ENCODE measurements at places on chromosomes 7 and 10.

DNA sequence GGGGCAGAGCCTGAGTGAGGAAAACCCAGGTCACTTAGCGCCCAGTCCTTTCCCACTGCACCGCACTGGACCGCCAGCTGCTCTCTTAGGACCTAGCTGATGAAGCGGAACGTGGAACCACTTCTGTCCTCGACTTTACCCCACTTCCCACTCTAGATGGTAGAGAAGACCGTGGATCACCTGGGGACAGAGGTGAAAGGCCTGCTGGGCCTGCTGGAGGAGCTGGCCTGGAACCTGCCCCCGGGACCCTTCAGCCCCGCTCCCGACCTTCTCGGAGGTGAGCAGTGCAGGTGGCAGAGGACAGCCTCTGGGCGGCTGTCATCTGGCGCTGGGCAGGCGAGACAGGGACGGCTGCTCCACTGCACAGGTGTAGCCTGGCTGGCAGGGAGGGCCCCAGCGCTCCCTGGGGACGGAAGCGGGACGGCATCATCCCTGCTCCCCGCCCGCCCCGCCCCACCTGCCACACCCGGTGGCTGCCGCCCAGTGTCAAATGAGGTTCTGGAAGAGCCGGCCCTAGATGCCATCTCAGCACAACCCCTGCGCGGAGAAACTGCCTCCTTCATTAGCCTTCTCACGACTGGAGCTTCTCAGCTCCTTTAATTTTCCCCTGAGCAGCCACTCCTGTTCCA is 11.7 kb downstream of the PLAC9 start:
- DNase-seq = peak; percentile 80

DNA sequence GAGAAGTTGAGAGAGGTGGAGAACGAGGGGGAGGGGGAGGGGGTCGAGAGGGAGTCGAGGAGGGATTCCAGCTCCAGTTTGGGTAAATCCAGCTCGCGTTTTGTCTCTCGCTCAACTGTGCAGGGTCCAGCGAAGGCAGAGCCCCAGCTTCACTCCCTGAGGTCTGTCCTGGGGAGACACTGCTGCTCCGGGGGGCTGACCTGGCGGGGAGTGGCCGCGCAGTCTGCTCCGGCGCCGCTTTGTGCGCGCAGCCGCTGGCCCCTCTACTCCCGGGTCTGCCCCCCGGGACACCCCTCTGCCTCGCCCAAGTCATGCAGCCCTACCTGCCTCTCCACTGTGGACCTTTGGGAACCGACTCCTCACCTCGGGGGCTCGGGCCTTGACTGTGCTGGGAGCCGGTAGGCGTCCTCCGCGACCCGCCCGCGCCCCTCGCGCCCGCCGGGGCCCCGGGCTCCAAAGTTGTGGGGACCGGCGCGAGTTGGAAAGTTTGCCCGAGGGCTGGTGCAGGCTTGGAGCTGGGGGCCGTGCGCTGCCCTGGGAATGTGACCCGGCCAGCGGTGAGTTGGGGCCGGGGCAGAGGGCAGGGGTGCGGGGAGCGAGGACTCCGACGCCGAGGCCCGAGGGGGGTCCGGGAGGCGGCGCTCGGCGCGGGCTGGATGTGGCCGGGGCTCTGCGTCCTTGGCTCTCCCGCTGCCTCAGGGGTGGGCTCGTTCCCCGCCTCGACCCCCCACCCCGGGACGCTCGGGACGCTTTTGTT is at the start of gene TET1:
Gene TET1, plus strand, starts transcription at position 152 of the 757 bp plus-strand sequence. CDS start 12,002 bp downstream, outside the sequence.
- peak; percentile 50 for DNase-seq

- DNase-seq = no peak
These were observed 187.9 kb upstream of the MALRD1 start for GRCh38 chr10:18860631-18861240.

- peak; percentile 52 for DNase-seq
These were observed 2.9 kb upstream of the PALD1 start for GRCh38 chr10:70475661-70476060.

DNA sequence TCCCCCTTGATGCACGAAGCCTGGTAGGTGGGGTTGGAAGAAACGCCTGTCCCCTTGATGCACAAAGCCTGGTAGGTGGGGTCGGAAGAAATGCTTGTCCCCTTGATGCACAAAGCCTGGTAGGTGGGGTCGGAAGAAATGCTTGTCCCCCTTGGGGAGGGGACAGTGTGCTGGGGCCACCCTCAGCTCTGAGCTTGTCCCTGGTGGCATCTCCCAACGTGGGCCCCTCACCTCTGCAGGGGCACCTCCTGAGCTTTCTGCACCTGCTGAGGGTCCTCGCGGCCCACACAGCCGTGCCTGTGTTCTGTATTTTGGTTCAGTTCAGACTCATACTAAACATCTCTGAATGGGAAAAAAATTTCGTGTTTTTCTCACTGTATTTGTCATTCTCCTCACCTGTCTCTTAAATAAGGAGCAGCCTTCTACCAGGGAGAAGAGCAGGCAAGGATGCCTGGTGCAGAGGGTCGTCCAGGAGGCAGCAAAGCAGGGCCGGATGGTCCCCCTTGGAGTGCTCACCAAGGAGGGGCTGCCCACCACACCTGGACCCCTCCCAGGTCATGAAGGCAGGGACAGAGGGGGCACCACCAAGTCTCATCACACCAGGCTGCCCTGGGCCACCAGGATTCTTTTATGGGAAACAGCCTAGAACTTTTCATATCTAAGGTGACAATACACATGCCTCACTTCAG is 24.7 kb downstream of the VIPR2 start:
- no peak for DNase-seq

GRCh38 chr10:125762692-125763648 is 12.7 kb downstream of the MMP21 start:
- DNase-seq = no peak

DNA sequence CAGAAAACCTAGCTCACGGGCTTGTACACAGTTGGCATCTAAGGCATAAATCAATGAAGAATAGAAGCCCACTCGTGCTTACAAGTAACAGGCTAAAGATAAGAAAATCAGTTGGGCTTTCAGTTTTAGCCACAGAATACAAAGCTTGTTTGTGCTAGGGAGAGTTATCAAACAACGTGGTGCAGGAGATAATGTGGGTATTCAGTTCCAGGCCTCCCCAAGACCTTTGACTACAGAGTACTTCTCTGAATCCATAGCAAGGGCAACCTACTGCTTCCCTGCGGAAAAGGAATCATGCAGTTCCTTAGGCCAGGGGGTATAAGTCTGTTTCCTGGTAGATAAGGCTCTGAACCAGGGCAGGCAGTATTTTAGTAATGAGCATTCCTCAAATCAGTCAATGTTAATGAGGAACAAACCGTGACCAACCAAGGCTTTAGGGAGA is 219.5 kb upstream of the CSTF2T start:
- no peak for DNase-seq

DNA sequence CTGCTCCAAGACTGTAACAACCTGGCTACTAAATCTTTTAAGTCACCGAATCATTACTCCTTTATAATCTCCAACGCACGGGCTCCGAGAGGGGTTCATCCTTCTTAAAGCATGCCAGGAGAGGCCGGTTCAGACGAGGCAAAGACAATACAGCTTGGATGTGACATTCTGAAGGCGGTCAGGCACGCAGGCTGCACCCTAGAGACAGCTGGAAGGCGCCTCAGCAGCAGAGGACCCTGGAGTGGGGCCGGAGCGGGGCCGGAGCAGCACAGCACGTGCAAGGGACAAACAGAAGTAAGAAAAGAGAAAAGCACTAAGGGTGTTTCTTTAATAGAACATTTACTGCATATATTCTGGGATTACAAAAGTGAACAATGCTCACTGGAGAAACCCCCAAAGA is 97.8 kb upstream of the PPP2R2D start:
- no peak for DNase-seq

- DNase-seq = no peak
These were observed 77.2 kb upstream of the TNRC18 start for GRCh38 chr7:5500777-5501350.

- no peak for DNase-seq
These were observed 21.8 kb downstream of the RPA3 start for GRCh38 chr7:7696458-7697119.

DNA sequence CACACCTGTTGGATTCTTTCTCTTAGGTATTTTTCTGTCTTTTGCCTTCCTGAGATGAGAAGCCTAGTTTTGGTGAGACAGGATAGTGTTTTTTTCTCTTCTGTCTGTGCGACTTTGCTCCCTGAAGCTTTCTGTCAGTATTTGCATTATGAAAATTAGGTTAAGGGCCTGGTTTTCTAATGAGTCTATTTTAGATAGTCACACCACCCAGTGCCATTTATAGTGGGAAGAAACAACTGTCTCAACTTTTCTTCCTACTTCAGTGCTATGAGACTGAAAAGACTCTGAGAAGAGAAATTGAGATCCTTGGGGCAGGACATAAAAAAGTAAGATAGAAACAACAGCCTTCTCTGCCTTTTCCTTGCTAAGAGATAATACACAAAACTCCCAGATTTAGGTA is 53.6 kb downstream of the MINPP1 start:
- DNase-seq = no peak

- no peak for DNase-seq
These were observed 71.6 kb downstream of the PLCE1 start for GRCh38 chr10:94065362-94065761.

GRCh38 chr10:97335188-97335619 is 675 bp upstream of the FRAT2 start:
- no peak for DNase-seq

DNA sequence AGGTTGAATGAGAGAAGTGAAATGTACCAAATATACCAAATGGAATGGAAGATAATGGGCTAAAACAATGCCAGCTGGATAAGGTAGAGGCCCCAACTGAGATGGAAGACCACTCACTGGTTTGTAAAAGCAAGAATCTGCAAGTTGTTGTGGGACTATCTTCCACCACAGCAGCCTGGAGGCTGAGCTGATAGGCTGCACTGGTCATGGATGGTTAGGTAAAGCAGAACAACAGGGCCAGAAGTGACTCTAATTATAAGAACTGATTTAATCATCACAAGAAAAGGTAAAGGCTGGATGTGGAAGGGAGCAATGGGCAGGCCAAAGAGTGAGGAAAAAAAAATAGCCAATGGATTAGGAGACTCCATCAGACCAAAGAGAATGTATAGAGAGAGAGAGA is 11.8 kb downstream of the TFEC start:
- DNase-seq = no peak

DNA sequence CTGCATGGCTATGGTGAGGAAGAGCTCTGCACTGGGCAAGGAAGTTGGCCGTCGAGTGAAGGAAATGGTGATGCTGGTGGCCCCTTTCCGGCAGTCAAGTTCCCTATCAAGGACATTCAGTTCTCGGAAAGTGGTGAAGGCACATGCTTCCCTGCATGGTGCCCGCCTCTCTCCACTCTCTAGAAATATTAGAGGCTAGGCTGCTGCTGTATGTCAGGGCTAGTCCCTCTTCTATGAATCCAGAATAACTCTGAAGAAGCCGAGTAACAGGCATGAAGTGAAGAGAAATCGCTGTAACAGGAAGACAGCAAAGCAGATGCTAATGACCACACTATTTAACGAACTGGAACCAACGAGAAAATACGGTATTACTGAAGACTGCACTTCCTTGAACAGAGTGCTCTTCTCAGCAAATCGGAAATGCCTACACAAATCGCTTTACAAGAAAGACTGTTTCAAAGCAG is 5.4 kb downstream of the IDI1 start:
- no peak for DNase-seq

DNA sequence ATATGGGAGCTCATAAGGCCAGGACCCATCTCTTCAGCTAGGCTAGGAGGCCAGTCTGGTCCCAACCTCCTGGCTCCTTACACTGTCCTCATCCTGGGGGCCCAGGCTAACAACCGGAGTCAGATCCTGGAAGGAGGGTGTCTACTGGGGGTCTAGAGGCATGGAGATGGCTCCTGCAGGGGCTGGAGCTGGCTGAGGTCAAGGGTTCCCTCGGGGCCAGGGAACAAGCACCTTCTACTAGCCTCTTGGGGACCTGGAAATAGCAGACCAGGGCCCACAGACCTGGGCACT is 37.2 kb downstream of the CLRN3 start:
- DNase-seq = no peak

Measured in SW480 (cell line).